NCI-H187 (cell line): ENCODE measurements at places on chromosomes 4 and X.
A peak's percentile ranks its signal among the peaks of the same experiment; 100 is the strongest.

GRCh38 chr4:168691631-168692369, 194.9 kb downstream of the PALLD start:
- DNase-seq: no peak

- no peak for DNase-seq
These were observed 69.7 kb downstream of the MCUB start for GRCh38 chr4:109629775-109630174.

DNA sequence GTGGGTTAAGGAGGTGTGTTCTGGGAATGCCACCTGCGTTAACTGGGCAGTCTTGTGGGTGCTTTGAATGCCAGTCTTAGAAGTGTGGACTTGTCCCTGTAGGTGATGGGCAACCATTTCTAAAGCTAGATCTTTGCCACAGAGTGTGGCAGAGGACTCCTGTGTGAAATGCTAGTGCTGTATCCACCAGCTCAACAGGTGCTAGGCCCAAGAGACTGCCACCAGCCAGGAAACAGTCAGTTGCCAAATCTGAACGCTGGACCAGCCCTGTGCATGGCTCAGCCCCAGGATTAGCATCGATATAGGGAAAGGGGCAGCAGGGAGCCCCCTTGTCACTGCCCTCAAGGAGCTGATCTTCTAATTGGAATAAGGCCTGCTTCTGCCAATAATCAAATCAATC, 35.3 kb downstream of the STARD8 start:
- no peak for DNase-seq

DNA sequence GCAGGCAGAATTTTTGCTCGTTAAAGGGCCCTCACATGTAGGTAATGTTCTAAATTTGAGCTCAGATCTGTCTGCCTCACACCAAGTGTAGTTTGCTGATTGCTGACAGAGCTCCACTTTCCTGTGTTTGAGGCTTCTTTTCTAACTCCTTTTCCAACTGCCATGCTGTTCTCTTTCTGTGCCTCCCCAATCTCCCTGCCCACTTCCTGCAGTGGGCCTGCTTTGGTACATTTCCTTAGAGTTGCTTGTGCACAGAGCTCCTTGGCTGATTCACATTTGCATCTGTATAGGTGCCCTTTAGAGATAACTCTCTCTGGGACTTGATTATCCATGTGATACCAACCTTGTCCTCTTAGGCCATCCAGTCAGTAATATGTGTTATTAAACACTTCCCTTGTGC, 4.5 kb downstream of the MED28 start:
- DNase-seq: no peak

GRCh38 chr4:24363751-24364150, 220.6 kb downstream of the DHX15 start:
- DNase-seq: no peak

- DNase-seq: no peak
These were observed 518.9 kb downstream of the MID1IP1 start for GRCh38 chrX:39320165-39320564.

- DNase-seq: no peak
These were observed 626.5 kb upstream of the GALNTL6 start for GRCh38 chr4:171186700-171187099.

DNA sequence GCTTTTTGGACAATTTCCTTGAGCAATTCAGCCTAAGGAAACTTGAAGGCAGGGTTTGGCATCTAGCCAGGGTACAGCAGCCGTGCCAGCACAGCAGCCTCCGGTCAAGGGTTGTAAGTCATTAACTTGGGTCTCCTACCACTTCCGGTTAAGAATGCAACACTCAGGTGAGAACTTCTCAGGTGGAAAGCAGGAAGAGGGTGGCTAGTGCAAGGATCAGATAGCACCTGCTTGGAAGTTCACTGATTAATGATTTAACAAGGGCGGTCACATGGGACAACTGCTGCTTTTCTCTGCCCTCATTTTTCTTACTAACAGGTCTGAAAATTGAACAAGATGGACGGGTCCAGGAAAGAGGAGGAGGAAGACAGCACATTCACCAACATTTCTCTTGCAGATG, 30.1 kb upstream of the SCOC start:
- no peak for DNase-seq

DNA sequence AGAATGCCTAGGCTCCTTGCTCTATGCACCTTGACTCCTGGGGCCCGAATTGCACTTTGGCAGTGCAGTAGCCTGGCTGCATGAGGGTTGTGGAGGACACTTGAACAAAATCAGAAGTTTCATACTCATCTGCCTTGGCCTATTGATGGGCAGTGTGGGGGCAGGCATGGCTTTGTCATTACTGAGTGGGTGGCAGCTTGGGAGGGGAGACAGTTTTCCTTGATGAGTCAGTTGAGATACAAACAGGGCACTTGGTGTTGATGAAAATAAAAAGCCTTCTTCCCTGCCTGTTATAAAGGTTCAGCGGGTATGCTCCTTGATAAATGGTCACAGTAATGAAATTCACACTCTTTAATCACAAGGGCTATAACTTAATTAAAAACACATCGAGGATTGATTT, 126.8 kb upstream of the MAMLD1 start:
- DNase-seq: no peak

DNA sequence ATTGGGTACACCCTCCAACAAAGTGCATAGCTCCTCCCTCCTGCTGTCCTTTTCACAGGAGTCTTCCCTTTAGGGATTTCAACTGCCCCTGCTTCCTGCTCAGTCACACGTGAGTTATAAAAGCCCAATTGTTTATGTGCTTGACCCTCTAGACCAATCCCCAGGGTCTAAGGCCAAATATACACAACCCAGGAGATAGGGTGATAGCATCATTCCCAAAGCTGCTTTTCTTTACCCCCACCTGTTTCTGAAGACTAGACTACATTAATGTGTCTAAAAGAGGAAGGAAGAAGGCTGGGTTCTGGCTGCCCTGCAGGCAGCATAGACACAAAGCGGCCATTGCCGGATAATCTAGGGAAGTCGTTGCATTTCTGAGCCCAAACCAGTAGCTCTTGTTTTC, 526.7 kb upstream of the FRG1 start:
- DNase-seq: no peak

DNA sequence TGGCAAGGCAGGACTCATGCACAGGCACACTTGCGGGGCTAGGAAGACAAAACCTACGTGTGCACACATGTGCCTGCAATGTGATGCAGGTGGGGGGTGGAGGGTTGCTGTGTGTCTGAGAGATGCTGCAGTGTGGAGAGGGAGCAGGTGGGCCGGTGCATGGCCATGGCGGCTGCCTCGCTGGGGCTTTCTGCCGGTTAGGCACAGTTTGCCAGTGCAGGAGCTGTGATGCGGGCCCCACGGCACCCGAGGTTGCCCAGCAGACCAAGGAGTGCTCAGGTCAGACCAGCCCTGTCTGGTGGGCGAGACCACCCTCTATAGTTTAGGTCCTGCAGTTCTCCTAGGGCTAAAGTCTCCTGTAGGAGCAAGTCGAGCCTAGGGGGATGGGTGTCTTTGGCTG, 4.4 kb upstream of the AFM start:
- no peak for DNase-seq

DNA sequence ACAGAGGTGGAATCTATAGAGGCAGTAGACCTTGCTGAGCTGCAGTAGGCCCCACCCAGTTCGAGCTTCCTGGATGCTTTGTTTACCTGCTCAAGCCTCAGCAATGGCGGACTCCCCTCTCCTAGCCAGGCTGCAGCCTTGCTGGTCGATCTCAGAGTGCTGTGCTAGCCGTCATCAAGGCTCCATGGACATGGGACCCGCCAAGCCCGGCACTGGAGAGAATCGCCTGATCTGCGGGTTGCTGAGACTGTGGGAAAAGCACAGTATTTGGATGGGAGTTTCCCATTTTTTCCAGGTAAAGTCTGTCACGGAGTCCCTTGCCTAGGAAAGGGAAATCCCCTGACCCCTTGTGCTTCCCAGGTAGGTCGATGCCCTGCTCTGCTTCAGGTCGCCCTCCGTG, 124.8 kb upstream of the KLF8 start:
- peak; percentile 0 for DNase-seq

GRCh38 chr4:10691651-10692050, 7.1 kb upstream of the CLNK start:
- DNase-seq: no peak

- DNase-seq: no peak
These were observed 79.5 kb upstream of the MAGEB10 start for GRCh38 chrX:27728291-27728690.
